ENCODE measurements at places on chromosomes 13 and 19. TPM values are rescaled to one million over a fixed set of nuclear protein-coding genes. Genes with fewer than 3 reads are reported as not detected.

The WDR62 gene
- total RNA-seq = 17.0 TPM

The TMEM38A gene
- total RNA-seq = 16.0 TPM

GRCh38 chr19:3365836-3366752 is at the start of gene NFIC:
Gene NFIC (plus strand): TSS chr19:3366583. CDS start chr19:3366637, 54 bp downstream.
- peak; percentile 43 for DNase-seq

GRCh38 chr19:292281-292884 is 1.2 kb upstream of the PLPP2 start:
- no peak for DNase-seq

DNA sequence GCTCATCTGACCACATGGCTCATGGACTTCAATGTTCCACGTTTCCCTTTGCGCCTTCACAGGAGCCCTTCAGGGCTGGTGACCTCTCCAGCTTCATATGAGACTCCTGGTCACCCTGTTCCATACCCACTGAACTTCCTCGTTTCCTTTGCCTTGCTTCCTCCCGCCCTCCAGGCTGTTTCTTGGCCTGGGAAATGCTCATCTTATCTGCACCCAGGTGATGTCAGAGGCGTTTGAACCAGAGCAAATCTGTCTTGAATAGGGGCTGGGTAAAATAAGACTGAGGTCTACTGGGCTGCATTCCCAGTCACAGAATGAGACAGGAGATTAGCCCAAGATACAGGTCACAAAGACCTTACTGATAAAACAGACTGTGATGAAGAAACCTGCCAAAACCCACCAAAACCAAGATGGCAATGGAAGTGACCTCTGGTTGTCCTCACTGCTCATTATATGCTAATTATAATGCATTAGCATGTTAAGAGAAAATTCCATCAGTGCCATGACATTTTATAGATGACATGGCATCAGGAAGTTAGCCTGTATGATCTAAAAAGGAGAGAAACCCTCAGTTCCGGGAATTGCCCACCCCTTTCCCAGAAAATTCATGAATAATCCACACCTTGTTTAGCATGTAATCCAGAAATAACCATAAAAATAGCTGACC is 102.7 kb downstream of the DCLK1 start:
- DNase-seq = no peak

GRCh38 chr13:113641426-113641825 is 16.6 kb downstream of the ATP4B start:
- no peak for DNase-seq

- no peak for DNase-seq
These were observed 58.5 kb upstream of the GPR12 start for GRCh38 chr13:26819046-26819445.

The SLC1A6 gene
- total RNA-seq = 2.9 TPM

The ZGLP1 gene
- 7.5 TPM for total RNA-seq

DNA sequence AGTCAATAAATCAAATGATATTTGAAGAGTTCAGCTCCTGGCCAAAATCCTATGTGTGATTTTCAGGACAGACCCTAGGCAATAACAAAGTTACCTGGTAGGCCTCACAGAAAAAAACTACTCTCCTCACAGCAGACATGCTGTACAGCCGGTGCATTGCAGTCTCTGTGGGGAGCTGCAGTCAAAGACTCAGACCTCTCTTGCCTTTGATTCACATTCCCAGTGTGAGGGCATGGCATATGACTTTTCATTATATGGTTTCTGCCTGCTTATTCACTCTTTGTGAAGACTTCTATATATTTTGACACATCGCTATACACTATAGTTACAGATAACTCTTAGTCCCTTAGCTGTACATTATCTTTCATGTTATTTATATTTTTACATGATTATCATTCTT is 2684.3 kb upstream of the PCDH20 start:
- DNase-seq = no peak

The TUBA3C gene
- not detected for total RNA-seq

DNA sequence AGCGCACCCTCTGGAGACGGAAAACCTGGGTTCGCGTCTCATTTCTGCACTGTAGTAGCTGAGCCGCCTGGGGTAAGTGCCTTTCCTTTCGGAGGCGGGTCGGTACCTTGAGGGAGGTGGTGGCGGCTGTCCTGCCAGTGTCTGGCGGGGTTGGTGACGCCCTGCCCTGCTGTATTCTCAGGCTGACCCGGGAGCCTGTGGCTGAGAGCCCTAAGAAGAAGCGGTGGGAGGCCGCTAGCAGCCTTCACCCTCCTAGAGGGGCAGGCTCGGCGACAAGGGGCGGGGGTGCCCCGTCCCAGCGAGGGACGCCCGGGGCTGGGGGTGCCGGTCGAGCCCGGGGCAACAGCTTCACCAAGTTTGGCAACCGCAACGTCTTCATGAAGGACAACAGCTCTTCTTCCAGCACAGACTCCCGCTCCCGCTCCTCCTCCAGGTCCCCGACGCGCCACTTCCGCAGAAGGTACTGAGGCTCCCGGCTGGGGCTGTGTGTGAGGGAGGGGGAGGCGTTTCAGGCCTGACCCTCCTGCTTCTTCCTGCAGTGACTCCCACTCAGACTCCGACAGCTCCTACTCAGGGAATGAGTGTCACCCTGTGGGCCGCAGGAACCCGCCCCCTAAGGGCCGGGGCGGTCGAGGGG is 6.9 kb downstream of the LENG8 start:
- DNase-seq = no peak

DNA sequence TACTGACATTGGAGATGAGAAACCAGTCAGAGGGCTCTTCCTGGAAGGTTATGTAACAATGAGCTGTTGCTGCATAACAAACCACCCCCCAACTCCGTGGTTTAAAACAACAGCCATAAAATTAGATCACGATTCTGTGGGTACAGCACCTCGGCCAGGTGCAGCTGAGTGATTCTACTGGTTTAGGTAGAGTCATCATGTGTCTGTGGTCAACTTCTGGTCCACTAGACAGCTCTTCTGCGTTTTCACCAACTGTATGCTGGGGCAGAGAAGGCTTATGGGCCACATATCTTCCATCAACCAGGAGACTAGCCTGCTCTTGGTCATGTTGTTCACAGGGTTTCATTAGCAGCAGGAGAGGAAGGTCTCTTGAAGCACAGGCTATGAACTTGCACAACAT is 585.5 kb downstream of the KCTD12 start:
- no peak for DNase-seq

DNA sequence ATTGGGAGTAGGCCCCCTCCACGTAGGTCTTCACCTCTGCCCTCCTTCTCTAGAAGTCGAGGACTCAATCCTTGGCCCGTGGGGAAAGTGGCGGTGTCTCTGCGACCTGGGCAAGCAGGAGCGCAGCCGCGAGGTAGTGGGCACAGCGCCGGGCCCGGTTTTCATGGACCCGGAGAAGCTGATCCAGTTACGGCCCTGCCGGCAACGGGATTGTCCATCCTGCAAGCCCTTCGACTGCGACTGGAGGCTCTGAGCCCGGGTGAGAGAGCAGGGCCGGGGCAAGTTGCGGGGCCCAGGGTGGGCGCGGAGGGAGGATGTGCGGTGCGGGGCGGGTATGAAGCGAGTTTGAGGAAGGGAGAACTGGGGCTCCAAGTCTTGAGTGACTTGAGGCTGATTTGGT is 2.2 kb downstream of the THSD8 start:
- no peak for DNase-seq

The C1QTNF9 gene
- total RNA-seq = not detected
